CD4-positive, alpha-beta T cell (primary cell): ENCODE measurements at places on chromosomes 3 and 15.

- no peak overlapping the region for H3K27ac ChIP-seq
- no peak overlapping the region for H3K4me3 ChIP-seq
- no peaks in the 10 kb centered on the region for H3K4me1 ChIP-seq
- H3K27me3 ChIP-seq = no peaks in the 10 kb centered on the region
- no peak for DNase-seq
These were observed 668.5 kb downstream of the PLOD2 start for GRCh38 chr3:145492456-145492855.

DNA sequence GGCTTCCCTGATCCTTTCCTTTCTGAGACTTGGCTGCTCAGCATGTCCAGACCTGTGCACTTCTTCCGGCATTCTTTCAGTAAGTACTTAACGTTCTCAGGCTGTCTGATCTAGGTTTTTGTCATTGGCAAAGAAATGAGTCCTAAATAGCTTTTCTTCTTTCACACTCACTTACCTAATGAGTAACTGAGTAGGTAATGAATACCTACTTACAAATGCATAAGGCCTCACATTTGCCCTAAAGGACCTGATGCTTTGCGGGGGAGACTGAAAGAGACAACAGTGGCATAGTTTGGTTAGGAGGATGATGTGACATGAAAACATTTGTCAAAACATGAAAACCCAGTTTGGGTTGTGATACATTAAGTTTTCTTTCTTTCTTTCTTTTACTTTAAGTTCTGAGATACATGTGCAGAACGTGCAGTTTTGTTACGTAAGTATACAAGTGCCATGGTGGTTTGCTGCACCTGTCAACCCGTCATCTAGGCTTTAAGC lies 516.7 kb upstream of the CFAP20DC start:
- no peak overlapping the region for H3K27ac ChIP-seq
- no peak for DNase-seq
- no peaks in the 10 kb centered on the region for H3K4me1 ChIP-seq
- no peaks in the 10 kb centered on the region for H3K36me3 ChIP-seq
- no peaks in the 10 kb centered on the region for H3K27me3 ChIP-seq

DNA sequence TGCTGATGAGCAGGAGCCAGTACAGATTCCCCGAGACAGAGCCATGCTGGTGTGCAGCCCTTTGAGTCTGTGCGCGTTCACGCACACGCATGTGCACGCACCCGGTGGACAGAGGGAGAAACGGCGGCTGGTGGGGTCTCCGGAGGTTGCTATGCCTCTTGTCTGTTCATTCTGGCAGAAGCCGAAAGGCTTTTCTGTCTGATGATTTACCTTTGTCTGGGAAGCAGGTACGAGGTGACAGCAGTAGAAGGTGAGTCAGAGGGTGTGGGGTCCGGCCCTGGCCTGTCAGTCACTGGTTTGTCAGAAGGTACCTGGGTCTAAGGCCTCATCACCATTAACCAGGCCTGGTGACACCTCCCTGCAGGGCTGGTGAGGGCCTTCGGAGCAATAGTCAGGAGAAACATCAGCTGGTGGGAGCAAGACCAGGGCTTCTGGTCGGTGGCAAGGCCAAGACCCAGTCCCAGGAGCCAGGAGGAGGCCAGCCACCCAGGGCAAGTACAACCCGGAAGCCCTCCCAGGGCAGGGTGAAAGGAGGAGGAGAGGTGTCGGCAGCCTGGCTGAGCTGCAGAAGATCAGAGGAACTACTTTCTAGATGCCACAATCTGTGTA lies 7.5 kb downstream of the PCSK6 start:
- no peaks in the 10 kb centered on the region for H3K36me3 ChIP-seq
- peaks cover 12% of the 10 kb centered on the region for H3K27me3 ChIP-seq
- no peaks in the 10 kb centered on the region for H3K4me1 ChIP-seq
- H3K4me3 ChIP-seq = no peak overlapping the region
- H3K27ac ChIP-seq = no peak overlapping the region
- no peak for DNase-seq

- H3K36me3 ChIP-seq = no peaks in the 10 kb centered on the region
- no peak for DNase-seq
- H3K27me3 ChIP-seq = no peaks in the 10 kb centered on the region
- no peaks in the 10 kb centered on the region for H3K4me1 ChIP-seq
- H3K4me3 ChIP-seq = no peak overlapping the region
These were observed 731.7 kb downstream of the NSUN3 start for GRCh38 chr3:94794563-94794962.

GRCh38 chr3:195931582-195932273 lies 23.4 kb upstream of the TNK2 start:
- H3K4me3 ChIP-seq = no peak overlapping the region
- no peaks in the 10 kb centered on the region for H3K36me3 ChIP-seq
- H3K27ac ChIP-seq = no peak overlapping the region
- DNase-seq = no peak
- H3K27me3 ChIP-seq = no peaks in the 10 kb centered on the region

GRCh38 chr15:101482526-101483371 lies 6.8 kb downstream of the PCSK6 start:
- H3K4me3 ChIP-seq = no peak overlapping the region
- H3K4me1 ChIP-seq = no peaks in the 10 kb centered on the region
- no peak overlapping the region for H3K27ac ChIP-seq
- DNase-seq = no peak

DNA sequence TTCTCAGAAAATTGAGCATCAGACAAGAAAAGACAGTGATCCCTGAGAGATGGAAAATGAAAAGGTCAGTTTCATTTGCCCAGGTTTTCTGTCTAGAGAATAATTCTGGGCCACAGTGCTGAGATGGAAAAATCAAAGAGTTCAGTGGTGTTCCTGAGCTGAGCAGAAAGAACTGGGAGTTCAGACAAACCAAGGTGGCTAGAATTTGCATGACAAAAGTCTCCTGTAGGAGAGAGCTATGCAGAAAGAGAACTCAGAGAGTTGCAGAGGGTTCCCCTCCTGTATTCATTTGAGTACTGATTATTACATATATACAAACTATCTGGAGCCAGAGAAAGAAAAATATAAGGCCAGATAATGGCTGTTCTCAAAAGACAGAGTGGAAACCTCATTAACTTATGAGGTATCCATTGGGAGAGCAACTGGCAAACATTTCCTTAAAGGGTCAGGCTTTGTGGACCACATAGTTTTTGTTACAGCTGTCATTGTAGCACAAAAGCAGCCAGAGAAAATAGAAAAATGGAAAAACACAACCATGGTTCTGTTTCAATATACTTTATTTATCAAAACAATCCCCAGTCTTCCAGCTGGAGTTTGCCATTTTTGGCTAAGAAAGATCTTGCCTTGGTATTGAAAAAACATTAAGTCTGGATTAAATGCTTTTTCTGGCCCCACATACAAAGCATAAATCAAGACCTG lies 1004.1 kb downstream of the TBL1XR1 start:
- H3K4me3 ChIP-seq = no peak overlapping the region
- no peaks in the 10 kb centered on the region for H3K36me3 ChIP-seq
- no peaks in the 10 kb centered on the region for H3K27me3 ChIP-seq
- no peaks in the 10 kb centered on the region for H3K4me1 ChIP-seq
- no peak for DNase-seq

- H3K36me3 ChIP-seq = no peaks in the 10 kb centered on the region
- H3K27ac ChIP-seq = no peak overlapping the region
- no peaks in the 10 kb centered on the region for H3K27me3 ChIP-seq
- no peaks in the 10 kb centered on the region for H3K4me1 ChIP-seq
- no peak for DNase-seq
- no peak overlapping the region for H3K4me3 ChIP-seq
These were observed 253.6 kb downstream of the MAGI1 start for GRCh38 chr3:65785065-65785645.

GRCh38 chr15:63441266-63441665 lies 59.6 kb upstream of the CA12 start:
- H3K36me3 ChIP-seq = no peaks in the 10 kb centered on the region
- H3K4me1 ChIP-seq = peaks cover 56% of the 10 kb centered on the region
- H3K4me3 ChIP-seq = no peak overlapping the region
- no peaks in the 10 kb centered on the region for H3K27me3 ChIP-seq

DNA sequence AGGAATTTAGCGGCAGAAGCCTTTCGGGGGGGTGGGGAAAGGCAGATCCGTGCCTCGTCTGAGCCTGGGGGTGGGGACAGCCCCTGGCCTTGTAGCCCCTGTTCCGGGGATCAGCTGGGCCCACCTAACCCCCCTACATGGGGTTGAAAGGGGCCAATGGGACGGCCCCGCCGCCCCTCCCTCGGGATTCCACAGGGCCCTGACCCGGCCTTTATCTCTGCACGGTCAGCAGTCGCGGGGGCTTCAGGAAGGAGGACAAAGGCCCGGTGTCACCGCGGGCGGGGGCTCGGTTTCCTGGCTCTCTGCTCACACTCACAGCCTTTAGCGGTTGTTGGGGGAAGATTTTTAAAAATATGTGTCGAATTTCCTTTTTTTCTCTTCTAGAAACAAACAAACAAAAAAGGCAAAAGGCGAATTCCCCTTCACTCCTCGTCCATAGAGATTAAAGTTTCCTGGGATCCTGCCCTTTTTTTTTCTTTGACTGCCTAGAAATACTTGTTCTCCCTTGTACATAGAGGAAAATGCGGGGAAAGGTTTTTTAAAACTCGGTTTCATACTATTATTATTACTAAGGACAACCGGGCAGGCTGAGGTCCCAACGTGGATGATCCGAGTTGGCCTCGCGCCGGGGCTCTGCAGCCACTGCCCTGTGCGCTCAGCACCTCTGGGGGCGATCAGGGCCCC lies 7.9 kb downstream of the FOXL2 start:
- no peak overlapping the region for H3K4me3 ChIP-seq
- H3K27me3 ChIP-seq = peaks cover 94% of the 10 kb centered on the region
- H3K27ac ChIP-seq = no peak overlapping the region
- DNase-seq = no peak
- no peaks in the 10 kb centered on the region for H3K36me3 ChIP-seq

GRCh38 chr3:58646503-58646902 lies 20.1 kb downstream of the FAM3D start:
- H3K27ac ChIP-seq = no peak overlapping the region
- DNase-seq = no peak
- H3K4me3 ChIP-seq = no peak overlapping the region

DNA sequence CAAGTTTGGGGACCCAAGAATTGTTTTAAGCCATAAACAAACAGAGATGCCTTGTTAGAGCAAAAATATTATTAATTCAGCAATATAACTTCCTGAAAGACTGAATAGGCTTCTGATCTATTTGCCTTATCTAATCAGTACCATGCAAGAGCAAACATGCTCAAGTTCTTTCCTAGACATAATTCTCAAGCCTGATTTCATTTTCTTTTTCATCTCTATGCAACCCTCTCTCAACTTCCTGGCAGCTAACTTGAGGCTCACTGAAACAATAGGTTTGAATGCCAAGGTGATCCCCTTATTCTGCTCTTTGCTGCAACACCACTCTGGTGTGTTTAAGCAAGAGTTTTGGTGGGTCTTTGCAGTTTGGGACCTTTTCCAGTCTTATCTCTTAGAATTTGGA lies 230.9 kb upstream of the CD96 start:
- H3K4me1 ChIP-seq = peaks cover 42% of the 10 kb centered on the region
- no peaks in the 10 kb centered on the region for H3K27me3 ChIP-seq
- no peak for DNase-seq
- H3K4me3 ChIP-seq = no peak overlapping the region
- peak overlapping the region; percentile 33 for H3K27ac ChIP-seq
- no peaks in the 10 kb centered on the region for H3K36me3 ChIP-seq

GRCh38 chr3:52528586-52529375 lies 4.9 kb downstream of the NT5DC2 start:
- no peak for DNase-seq
- H3K4me1 ChIP-seq = peaks cover 15% of the 10 kb centered on the region
- no peaks in the 10 kb centered on the region for H3K36me3 ChIP-seq
- no peak overlapping the region for H3K4me3 ChIP-seq
- H3K27me3 ChIP-seq = peaks cover 3% of the 10 kb centered on the region

DNA sequence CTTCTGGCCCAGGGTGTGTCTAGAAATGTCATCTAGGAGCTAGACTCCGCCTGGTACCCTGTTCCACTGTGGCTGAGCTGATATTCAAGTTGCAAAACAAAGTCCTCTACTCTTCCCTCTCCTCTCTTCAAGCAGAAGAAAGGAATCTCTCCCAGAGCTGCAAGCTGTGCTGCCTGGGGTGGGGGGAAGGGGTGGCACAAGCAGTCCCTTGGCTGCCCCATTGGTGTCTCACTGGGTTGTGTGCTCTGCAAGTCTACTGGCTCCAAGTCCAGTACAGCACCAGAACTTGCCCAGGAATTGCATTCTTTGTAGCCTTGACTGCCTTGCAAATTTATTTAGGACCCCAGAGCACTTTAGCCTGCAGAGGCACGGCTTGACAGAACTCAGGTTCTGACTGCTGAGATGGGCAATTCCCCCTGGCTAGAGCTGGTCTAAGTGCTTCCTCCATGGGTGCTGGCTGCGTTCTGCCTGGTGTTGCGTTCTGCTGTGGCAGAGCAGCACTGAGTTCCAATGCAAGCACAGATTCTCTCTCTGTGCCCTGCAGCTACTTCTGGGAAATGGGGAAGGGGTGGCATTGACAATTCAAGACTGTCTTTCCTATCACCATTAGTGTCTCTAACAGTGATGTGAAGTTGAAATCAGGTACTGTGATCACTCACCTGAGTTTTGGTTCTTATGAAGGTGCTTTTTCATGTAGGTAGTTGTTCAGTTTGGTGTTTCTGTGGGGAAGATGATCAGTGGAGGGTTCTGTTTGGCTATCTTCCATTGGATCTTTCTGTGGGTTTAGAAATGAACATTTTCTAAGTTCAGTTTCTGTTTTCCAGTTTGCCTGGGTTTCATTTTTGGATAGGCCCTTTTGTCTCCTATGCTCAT lies 39.5 kb downstream of the OXSR1 start:
- no peak for DNase-seq
- no peak overlapping the region for H3K27ac ChIP-seq
- H3K36me3 ChIP-seq = peaks cover 19% of the 10 kb centered on the region
- peaks cover 19% of the 10 kb centered on the region for H3K4me1 ChIP-seq
- H3K27me3 ChIP-seq = no peaks in the 10 kb centered on the region
- H3K4me3 ChIP-seq = no peak overlapping the region

DNA sequence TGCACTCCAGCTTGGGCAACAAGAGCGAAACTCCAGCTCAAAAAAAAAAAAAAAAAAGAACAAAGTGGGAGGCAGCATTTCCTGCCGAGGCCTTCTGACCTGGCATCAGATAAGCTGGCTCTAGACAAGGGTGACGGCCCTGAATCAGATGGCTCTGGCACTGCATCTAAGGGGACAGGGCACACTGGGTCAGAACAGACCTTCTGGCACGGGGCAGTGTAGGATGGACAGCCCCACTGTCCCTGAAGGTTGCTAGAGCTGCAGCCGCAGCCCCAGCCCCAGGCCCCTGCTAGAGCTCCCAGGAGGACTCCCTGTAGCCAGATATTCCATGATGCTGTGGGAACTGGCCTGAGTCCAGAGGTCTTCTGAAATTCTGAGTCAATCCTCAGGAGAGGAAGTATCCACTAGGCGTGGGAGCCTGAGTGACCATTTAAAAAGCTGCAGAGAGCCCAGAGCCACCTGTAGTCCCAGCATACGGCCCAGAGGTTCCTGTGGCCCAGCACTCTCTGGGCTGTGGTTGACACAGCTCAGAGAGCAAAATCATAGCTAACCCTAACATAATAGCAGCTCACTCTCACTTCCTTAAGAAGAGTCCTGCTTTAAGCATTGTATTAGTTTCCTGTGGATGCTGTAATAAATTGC lies 69.2 kb upstream of the MFGE8 start:
- peaks cover 2% of the 10 kb centered on the region for H3K4me1 ChIP-seq
- H3K27ac ChIP-seq = no peak overlapping the region
